PC-9 (cell line): ENCODE measurements at places on chromosomes 16 and 17.

DNA sequence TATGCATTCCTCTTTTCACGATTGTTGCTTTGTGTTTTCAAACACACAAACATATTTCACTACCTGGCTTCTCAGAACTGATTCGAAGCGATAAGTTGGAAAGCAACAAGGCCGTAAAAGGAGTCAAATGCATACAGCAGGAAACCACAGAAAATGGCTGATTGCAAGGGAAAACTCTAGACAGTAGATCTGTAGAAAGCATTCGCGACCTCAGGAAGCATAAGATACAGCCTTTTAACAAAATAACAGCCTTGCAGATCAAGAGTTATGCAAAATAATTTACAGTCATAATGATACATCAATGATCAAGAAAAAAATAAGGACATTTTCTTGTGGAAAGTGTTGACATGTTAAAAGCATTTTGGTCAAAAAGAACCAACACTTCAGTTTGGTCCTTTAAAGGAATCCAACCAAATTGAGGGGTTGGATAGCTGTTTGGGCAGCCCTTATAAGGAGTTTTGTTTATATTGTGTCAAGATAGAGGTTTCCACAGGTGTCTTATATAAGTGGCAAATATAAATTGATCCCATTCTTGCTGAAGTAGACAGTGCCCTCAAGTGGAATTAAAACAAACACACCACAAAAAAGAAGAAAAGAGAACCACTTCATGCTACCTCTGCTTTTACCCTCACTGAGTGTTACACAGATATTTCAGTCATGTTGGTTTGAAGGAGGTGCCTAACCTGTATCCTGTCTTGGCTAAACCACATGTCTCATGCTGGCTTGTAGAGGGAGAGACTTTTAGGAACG, 5.5 kb downstream of the CYLD start:
- DNase-seq = peak; percentile 43

GRCh38 chr17:41556306-41556705, 15.6 kb downstream of the KRT9 start:
- no peak for DNase-seq

DNA sequence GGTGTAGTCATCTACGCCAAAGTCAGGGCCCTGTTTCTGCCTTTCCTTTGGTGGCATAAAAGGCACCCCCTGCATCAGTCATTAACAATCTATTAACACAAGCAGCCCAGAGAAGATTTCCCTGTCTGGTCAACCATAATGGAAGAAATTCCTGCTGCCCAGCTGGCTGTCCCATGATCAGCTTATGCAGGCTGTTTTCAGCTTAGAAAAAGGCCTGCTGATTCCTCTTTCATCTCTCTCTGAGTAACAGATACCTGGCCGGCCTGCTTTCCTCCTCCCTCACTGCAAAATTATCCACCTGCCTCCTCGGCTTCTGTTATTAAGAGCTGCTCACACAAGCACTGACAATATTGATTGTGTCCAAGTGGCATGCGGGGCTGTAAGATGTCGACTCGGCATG, 70.3 kb upstream of the MMP2 start:
- no peak for DNase-seq

GRCh38 chr16:4454623-4455022, 19.8 kb downstream of the NMRAL1 start:
- no peak for DNase-seq

DNA sequence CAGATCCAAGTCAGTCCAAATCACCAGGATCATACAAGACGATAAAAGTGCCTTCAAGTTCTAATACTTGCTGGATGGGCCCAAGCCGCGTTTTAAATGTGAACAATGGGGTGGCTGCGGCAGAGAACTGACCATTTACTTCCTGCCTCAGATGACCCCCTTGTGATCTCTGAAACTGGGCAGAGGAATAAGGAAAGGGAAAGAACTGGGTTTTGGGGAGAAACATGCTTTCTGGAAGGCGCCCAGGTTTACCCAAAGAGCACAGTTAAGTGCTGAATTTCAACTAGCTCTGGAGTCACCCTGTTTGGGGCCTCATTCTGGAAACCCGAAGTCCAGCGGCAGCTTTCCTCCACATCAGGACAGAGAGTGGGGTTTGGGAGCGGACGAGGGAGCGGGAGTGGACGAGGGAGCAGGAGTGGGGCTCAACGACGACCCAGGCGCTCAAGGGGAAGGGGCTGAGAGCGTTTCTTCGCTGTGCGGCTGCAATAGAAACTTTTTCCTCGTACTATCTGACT, 1.6 kb downstream of the FAM20A start:
- no peak for DNase-seq

DNA sequence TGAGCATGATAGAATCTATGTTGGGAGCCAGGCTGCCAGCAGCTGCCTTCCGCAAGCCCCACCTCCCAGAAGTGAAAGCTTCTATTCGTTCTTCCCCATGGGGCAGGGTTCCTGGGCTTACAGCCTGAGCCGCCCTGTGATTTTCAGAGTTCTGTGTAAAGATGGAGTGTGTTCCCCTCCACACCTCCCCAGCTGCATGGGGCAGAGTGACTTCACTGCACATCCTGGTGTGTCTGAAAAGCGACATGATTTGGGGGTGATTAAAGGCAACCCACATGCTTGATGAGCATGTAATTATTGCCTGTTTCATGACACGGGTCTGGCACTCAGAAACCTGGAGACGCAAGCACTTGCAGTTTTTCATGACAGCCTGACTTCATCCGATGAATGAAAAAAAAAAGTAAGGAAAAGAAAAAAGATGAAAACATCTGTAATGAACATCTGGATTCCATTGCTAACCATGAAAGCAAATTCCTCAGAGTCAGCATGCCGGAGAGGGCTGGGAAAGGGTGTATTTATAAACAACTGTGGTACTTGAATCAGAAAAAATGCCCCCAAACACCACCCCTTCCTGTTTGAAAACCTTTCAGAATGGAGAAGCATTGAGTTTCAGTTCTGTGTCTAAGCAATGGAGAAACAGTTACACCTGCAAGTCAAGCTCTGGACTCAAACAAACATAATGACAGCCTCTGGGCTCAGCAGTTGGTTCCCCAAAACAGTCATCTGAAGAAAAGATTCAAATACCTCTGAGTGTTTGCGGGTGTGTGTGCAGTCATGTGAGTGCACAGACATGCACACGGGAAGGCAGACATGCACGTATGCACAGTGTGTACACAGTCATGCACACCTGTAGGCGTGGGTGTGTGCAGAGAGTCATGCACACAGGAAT, 266.0 kb downstream of the ENGASE start:
- DNase-seq = no peak

DNA sequence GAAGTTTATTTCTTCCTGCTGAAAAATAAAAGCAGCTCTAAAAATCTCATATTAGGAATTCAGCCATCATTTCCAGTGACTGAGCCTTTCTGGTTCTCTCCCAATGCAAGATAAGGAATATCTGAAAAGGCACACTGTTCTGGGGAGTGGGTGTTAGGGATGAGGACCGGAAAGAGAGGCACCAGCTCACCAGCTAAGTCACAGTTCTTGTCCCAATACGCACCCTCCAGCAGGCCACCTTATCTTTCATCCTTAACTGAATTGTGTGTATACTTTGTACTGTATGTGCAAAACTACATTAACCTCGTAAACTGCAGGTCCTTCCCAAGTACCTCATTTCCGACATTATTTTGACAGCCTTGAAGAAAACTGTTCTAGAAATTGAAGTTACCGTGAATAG, 11.0 kb downstream of the AMFR start:
- no peak for DNase-seq

DNA sequence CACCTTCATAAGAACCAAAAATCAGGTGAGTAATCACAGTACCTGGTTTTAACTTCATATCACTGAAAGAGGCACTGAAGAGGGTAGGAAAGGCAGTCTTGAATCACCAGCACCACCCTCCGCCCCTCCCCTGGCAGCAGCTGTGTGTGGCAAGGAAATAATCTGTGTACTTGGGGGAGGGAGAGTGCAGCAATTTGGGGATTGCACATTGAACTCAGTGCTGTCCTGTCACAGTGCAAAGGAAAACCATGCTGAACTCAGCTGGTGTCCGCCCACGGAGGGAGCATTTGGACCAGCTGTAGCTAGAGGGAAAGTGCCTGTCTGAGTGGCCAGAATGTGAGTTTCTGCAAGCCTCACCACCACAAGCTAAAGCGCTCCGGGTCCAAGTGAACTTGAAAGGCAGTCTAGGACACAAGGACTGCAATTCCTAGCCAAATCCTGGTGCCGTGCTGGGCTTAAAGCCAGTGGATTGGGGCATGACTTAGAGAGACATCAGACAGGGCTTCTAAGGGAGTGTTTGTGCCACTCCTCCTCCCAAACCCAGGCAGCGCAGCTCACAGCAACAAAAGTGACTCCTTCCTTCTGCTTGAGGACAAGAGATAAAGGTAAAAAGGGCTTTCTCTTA, 39.7 kb upstream of the ALDH3A1 start:
- no peak for DNase-seq

- no peak for DNase-seq
These were observed 23.1 kb upstream of the DNAH17 start for GRCh38 chr17:78600181-78600721.

- DNase-seq = no peak
These were observed 1.4 kb upstream of the AOC3 start for GRCh38 chr17:42849451-42850181.

GRCh38 chr17:39863244-39863917, 731 bp downstream of the IKZF3 start:
- DNase-seq = no peak

DNA sequence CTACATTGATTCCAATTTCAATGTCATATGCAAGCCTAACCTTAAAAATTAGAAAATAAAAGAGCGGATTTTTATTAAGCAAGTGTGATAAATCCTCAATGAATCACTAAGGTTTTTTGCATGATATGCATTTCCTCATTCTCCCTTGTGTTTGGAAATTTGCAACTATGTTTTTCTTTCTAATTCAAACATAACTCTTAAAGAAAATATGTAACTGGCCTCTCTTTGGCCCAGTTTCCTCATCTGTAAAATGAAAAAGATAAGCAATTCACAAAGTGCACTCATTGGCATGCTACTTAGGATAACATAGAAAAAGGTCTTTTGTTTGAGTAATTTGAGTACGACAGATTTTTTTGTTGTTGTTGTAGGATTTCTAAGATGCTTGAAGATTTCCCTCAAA, 295.5 kb downstream of the CDH11 start:
- no peak for DNase-seq

DNA sequence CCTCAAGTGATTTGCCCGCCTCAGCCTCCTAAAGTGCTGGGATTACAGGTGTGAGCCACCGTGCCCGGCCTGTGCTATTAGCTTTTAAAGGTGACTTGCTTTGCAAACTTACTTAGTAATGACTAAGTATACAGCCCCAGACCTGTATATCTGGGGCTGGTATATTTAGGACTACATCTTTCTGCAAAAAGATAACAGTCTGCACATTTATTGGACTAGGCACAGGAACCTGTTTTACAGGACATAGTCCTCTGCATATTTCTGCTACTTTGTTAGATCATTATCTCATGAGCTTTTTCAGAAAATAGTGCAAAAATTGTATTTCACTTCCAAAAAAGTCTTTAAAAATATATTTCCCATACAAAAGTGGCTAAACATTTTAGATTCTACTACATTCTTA, 1.3 kb downstream of the KRT24 start:
- peak; percentile 16 for DNase-seq

DNA sequence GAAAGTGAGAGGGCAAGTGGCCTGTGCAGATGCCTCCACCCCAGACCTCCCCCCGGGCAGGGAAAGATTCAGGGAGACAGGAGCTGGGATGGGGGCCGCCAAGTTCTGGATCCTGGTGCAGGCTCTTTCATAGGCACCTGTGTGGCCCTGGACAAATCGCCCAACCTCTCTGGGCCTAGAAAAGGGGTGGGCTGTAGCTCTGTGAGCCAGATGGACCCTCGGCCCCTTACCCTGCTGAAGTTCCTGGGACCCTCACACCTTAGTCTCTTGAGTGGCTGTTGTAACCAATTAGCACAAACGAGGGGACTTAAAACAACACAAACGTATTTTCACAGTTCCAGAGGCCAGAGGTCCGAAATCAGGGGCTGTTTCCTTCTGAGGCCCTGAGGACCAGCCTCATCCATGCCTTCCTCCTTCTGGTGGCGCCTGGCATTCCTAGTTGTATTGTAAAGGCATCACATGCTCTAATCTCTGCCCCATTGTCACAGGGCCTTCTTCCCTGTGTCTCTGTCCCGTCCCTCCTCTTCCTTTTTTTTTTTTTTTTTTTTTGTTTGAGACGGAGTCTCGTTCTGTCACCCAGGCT, 352.6 kb downstream of the SEC14L1 start:
- no peak for DNase-seq

GRCh38 chr17:17699491-17699890, 18.2 kb downstream of the RAI1 start:
- no peak for DNase-seq

GRCh38 chr17:57365420-57365819, 109.1 kb downstream of the MSI2 start:
- no peak for DNase-seq

- no peak for DNase-seq
These were observed 2.5 kb downstream of the DCAKD start for GRCh38 chr17:45048795-45049563.

DNA sequence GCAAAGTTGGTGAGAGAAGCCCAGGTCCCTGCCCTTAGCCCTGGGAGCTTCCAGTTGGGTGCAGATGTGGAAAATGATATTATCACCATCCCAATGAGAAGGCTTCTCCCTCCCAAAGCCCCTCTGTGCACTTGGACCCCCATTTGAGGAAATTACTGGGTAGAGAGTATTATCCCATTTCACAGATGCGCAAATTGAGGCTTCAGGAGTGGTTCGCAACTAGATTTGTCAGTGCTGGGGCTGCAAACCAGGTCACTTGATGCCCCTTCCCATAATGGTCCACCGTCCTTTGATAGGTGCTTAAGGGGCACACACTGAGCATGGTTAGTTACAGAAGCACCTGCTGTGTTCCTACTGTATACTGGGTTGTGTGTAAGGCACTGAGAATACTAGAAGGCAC, 14.3 kb upstream of the FOXN1 start:
- no peak for DNase-seq

GRCh38 chr16:85991425-85991824, 92.5 kb downstream of the IRF8 start:
- no peak for DNase-seq

- no peak for DNase-seq
These were observed 4.9 kb downstream of the MSLN start for GRCh38 chr16:765488-765865.

- DNase-seq = no peak
These were observed 488 bp downstream of the SENP3 start for GRCh38 chr17:7562208-7562605.

GRCh38 chr16:12468552-12468951, 335.1 kb downstream of the CPPED1 start:
- no peak for DNase-seq
